ENCODE measurements at places on chromosomes 11 and 22. TPM values are rescaled to one million over a fixed set of nuclear protein-coding genes. Genes with fewer than 3 reads are reported as not detected.

Gene SMTNL1
- 0.05 TPM for polyA plus RNA-seq

Gene KCNE3
- 2.1 TPM for polyA plus RNA-seq

Gene INS
- polyA plus RNA-seq = 2.4 TPM

- no peaks in the 10 kb centered on the region for H3K36me3 ChIP-seq
- no peaks in the 10 kb centered on the region for H3K4me1 ChIP-seq
- no peak overlapping the region for H3K4me3 ChIP-seq
- no peak overlapping the region for H3K27ac ChIP-seq
- no peak for DNase-seq
Observed at GRCh38 chr11:125925247-125925740, 20.6 kb upstream of the VSIG10L2 start.

- H3K27ac ChIP-seq = no peak overlapping the region
- no peaks in the 10 kb centered on the region for H3K27me3 ChIP-seq
- DNase-seq = no peak
- H3K36me3 ChIP-seq = no peaks in the 10 kb centered on the region
- peaks cover 8% of the 10 kb centered on the region for H3K4me1 ChIP-seq
Observed at GRCh38 chr11:64123679-64124078, 42.2 kb downstream of the MACROD1 start.

DNA sequence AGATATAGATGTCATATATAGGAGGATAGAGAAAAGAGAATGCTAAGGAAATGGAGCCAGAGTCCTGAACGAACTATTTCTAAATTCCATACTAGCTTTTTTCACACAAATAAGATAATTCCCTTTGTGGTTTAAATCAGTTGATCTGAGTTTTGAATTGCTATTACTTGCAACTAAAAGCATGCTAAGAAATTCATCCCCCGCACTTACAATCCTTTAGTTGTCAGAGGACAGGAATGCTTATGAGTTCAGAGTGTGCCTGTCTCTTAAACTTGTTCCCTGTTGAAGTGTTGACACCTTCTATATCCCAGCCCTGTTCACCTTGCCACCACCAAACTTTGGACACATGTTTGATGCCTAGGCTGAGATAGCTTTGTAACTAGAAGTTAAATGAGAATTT lies 406.2 kb downstream of the METTL15 start:
- H3K27me3 ChIP-seq = no peaks in the 10 kb centered on the region
- H3K4me3 ChIP-seq = no peak overlapping the region
- DNase-seq = no peak

Gene CELSR1
- polyA plus RNA-seq = 9.4 TPM

Gene FGF3
- 0.09 TPM for polyA plus RNA-seq

DNA sequence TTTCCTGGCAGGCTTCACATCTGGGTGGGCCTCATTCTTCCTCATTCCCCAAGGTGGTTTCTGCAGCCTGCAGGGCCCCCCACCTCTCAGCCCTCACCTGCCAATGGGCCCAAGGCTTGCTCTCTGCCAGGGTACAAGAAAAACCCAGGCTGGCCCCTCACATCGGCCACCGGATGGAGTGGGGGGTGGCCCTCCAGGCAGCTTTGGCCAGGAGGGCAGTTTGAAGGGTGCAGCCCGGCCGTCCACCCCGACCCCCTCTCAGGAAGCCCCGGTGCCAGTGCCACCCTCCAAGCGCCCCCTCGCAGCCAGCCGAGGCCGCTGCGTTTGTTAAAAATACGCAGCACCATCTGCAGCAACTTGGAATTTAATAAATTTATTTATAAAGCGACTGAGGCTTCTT lies 196.7 kb downstream of the CTTN start:
- no peaks in the 10 kb centered on the region for H3K27me3 ChIP-seq
- peaks cover 2% of the 10 kb centered on the region for H3K4me1 ChIP-seq
- no peak overlapping the region for H3K27ac ChIP-seq
